Activated CD4-positive, alpha-beta T cell treated with anti-CD3 and anti-CD28 coated beads, Interleukin-2, amount 50 U/mL, for 4 hours (primary cell): ENCODE measurements at places on chromosomes 11 and 22.

GRCh38 chr22:46006379-46007002 lies 29.5 kb upstream of the WNT7B start:
- DNase-seq: peak; percentile 85

DNA sequence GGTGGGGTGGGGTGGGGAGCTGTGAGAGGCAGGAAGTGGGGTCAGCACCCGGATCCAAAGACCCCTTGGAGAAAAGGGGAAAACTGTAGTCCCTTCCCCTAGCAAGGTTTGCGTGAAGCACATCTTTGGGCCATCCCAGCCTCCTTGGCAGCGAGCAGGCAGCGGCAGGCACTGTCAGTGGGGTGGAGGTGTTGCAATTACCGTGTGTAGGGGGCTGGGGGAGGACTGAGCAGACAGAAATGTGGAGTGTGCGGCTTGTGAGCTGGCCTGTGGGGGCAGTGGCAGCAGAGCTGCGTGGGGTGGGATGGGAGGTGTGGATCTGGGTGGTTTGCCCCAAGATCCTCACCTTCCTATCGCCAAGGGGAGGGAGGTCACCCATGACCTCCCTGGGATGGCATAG lies 16.4 kb downstream of the DAGLA start:
- no peak for DNase-seq

GRCh38 chr11:26651916-26652315 lies 69.9 kb downstream of the SLC5A12 start:
- DNase-seq: no peak

- DNase-seq: no peak
These were observed 63.3 kb downstream of the DGCR2 start for GRCh38 chr22:19058713-19059451.

DNA sequence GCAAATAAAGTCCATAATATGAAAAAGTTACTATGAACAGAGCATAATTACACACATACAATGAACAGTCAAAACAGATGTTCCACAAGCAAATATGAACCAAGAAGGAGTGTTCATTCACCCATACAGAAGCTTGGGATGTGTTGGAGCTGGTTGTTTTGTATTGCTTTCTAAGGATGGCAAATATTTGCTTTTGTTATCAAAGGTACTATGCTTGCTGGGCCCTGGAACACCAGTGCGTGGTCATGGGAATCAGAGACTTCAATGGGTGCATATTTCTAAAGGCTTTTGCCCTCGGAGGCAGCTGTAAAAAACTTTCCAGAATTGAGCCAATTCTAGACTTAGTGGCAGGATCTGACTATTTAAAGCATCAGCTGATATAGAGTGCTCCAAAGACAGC lies 85.1 kb downstream of the BARX2 start:
- DNase-seq: no peak

DNA sequence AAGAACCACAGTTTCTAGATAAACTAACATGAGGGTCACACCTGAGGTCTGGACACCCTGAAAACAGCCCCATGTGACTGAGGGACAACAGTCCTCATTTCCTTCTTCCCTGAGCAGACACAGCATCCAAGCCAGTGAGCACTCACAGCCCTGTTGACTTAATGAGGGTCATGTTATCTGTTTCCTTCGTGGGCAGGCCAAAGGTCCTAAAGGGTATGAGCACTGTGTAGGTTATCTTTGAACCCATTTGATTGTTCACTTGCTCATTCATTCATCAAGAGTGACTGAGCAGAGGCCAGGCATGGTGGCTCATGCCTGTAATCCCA lies 170.7 kb upstream of the B3GAT1 start:
- no peak for DNase-seq

- no peak for DNase-seq
These were observed 97.1 kb upstream of the PARVA start for GRCh38 chr11:12280199-12280837.

DNA sequence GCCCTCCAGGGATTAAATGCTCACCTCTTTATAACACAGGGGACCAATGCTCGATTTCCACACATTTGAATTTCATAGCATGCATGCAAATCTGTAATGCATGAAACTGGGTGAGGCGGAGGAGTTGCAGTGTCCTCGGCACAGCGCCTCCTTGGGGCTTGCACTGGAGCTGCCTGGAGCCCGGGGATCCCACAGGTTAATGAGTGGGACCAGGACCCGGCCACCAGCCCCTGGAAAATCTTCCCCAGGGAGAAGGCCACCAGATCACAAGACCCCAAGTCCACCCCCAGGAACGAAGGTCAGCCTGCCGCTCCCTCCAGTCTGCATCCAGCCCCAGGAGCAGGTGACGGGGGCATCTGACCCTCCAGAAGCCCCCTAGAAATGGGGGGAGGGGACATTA lies 119.1 kb downstream of the MN1 start:
- DNase-seq: no peak

DNA sequence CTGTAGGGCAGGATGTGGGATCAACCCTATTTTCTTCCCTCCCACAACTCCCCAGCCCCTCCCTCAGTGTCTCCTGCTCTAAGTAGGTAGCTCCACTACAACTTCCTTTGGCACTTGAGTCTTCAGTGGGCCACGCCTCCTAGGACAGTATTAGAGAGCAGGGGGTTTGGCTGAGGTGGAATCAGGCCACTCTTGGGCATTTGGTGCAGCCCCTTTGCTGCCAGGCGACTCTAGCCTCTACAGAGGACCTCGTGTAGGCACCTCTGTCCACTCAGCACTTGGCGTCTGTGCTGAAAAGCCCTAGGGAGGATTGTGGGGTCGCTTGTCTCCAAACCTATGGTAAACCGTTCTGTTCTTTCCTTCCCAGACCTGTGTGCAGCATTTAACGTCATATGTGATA lies 2.7 kb downstream of the FADD start:
- no peak for DNase-seq
